ENCODE measurements at places on chromosomes 16 and 17.

DNA sequence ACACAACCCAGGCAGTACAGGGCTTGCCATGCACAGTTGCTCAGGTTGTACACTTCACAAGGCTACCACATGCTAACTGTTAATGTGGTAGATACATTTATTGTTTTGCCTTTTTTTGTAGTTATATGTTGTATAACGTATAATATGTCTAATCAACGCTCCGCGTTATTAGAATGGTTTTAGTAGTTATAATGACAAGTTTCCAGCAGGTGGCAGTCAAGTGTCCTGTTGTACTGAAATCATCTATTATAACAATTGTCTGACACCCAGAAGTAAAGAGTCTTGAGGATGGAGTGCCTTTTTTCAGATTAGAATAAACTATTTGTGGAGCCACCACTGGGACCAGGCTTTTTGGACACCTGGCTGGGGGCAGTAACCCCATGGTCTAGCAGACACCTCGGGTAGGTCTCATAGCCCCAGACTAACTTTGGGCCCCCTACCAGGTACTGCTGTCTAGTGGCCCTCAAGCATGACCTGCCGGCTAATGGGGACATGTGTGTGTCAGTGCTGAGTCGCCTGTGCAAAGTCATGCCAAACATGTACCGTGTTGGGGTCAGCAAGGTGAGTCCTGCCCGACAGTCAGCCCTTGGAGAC is 32.8 kb downstream of the MYO15A start:
- no peak for DNase-seq

DNA sequence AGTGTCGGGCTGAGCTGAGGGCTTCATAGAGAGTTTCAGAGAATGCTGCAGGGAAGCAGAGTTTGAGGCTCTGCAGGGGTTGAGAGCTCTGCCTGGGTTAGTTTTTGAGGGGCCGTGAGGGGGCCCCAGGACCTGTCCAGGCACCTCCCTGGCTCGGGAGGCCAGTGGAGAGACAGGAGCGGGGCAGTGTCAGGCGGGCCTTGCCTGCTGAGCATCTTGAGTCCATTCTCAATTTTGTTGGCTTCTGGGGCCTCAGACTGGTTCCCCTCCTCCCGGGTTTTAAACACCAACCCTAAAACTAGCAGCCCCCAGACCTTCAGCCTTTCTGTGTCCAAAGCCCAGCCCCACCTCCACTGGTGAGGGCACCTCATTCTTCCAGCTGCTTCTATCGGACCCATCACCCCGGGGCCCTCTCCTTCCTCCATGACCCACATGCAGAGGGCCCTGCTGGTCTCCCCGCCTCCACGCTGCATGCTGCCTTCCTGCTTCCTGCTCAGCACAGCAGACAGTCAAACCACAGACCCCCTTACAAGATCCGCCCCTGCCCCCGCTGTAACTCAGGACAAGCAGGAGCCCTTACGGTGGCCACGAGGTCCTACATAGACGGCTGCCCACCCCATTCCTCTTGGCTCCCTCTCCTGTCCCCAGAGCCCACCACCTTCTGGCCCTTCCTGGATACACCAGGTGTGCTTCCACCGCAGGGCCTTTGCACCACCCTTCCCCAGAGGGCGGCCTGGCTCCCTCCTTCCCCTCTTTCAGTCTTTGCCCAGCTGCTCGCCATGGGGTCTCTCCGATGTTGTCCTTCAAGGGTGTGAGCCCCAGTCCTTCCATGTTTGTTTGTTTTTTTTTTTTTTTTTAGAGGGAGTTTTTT is 3.8 kb downstream of the RNF213 start:
- DNase-seq, result peak; percentile 60

DNA sequence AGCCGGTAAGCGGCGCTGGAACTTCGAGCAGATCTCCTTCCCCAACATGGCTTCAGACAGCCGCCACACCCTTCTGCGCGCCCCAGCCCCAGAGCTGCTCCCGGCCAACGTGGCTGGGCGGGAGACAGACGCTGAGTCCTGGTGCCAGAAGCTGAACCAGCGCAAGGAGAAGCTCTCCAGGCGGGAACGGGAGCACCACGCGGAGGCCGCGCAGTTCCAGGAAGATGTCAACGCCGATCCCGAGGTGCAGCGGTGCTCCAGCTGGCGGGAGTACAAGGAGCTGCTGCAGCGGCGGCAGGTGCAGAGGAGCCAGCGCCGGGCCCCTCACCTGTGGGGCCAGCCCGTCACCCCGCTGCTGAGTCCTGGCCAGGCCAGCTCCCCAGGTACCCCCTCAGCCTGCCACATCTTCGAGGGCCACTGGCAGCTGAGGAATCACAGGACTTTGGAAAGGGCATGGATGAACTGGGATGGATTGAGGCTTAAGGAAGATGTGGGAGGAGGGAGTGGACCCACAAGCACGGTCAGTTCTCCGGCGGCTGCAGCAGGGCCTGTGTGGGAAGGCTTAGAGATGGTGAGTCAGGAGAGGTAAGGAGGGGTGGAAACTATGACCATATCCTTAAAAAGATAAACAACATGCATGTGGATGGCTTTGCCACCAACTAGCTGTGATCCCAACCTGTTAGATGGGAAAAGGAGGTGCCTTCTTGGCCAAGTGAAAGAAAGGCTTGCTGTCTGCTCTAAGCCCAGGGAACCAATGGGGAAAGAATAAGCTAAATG is 3.4 kb upstream of the LLGL2 start:
- DNase-seq, result no peak

GRCh38 chr17:28686296-28686695 is 24.3 kb downstream of the SUPT6H start:
- DNase-seq, result no peak

GRCh38 chr17:83179811-83180210 is 100.4 kb downstream of the METRNL start:
- DNase-seq, result no peak

GRCh38 chr16:55015181-55015913 is 84.7 kb downstream of the IRX5 start:
- no peak for DNase-seq

DNA sequence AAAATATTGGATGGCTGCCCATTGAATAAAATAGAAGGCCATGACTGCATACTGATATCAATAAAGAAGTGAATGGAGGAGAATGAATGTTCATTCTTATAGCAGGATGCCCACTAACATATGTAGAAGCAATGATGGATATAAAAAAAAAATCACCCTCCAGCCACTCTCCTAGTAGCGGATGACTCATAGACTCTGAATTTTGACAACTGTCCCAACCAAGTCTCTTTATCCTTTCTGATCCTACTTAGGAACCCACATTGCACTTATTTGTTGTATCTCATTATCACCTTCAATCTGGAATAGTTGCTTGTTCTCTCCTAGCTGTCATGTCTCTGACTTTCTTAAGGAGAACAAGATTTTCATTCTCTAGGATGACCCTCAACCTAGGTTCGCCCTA is 429.9 kb downstream of the HS3ST3B1 start:
- no peak for DNase-seq

GRCh38 chr16:57964157-57964700 is 6.7 kb downstream of the CNGB1 start:
- no peak for DNase-seq

DNA sequence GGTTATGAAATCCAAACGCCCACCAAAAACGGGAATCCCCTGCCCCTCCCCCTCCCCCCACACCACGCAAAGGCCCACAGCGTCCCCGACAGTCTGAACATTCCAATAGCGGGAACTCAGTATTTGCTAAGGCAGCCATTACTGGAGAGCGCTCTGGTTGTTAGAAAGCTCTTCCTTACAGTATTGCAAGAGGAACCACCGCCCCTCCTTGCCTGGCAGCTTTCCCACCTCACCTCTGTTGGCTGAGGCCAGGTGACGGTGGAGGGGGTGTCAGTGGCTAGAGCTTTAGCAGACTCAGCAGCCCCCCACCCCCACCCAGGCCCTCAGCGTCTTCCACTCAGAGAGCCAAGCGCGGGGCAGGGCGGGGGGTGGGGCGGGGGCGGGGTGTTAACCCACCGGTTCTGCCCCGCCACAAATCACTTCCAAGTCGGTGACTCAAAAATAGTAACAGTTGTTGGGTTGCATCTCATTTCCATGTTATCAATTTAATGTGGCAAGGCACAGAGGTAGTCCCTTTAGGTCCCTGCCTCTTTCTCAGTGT is 2.2 kb upstream of the PLEKHH3 start:
- DNase-seq, result peak; percentile 25

- no peak for DNase-seq
These were observed at the start of gene CES2 for GRCh38 chr16:66935314-66936011. Gene CES2, plus strand, starts transcription at chr16:66935516. Its CDS starts 120 bp downstream, at chr16:66935636.

GRCh38 chr16:52383119-52383518 is 163.8 kb downstream of the TOX3 start:
- DNase-seq, result no peak

All from stimulated activated CD4-positive, alpha-beta T cell treated with anti-CD3 and anti-CD28 coated beads, Interleukin-1b, Interleukin-23, amount 100 ng/mL, for 48 hours (primary cell).